ENCODE measurements at places on chromosomes 1 and 21.
A peak's percentile ranks its signal among the peaks of the same experiment; 100 is the strongest.

- no peak for DNase-seq
Observed at GRCh38 chr1:44225761-44226160, 12.5 kb downstream of the DMAP1 start.

GRCh38 chr1:232147215-232147614, 482.7 kb downstream of the SIPA1L2 start:
- no peak for DNase-seq

- no peak for DNase-seq
Observed at GRCh38 chr21:39900491-39900890, 33.3 kb downstream of the PCP4 start.

GRCh38 chr1:16924216-16924918, 2.6 kb downstream of the CROCC start:
- DNase-seq = no peak

- no peak for DNase-seq
Observed at GRCh38 chr1:162498496-162498810, 835 bp downstream of the UHMK1 start.

GRCh38 chr1:58732087-58732775, 32.4 kb upstream of the MYSM1 start:
- DNase-seq = no peak

DNA sequence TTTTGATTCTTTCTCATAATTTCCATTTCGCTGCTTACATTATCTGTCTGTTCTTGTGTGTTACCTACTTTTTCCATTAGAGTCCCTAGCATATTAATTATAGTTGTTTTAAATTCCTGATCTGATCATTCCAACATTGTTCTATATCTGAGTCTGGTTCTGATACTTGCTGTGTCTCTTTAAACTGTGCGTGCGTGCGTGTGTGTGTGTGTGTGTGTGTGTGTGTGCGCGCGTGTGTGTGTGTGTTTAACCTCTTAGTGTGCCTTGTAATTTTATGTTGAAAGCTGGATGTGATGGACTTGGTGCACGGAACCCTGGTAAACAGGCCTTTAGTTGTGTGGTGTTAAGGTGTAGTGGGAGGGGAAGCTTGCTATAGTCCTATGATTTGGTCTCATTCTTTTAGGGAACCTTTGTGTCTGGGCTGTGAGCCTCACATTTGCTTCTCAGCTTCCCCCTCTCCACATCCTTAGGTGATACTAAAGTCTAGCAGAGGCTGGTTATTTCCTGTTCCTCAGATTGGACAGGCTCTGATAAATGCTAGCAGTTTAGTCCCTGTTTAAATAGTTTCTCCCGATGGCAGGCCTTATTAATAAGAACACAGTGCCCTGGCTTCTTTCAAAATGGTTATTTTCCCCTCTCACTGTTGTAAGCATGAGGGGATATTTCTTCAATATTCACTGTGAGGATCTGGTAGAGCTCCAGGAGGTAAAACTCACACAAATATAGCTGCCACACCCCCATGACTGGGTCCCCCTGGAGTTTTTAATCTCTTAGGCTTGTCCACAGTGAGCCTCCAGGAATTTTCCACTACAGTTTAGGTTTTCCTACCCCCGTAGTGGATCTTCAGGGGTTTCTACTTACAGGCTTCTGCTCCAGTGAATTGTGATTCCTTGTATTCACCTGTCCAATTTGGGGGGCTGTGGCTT, 118.3 kb downstream of the GALNT2 start:
- no peak for DNase-seq

DNA sequence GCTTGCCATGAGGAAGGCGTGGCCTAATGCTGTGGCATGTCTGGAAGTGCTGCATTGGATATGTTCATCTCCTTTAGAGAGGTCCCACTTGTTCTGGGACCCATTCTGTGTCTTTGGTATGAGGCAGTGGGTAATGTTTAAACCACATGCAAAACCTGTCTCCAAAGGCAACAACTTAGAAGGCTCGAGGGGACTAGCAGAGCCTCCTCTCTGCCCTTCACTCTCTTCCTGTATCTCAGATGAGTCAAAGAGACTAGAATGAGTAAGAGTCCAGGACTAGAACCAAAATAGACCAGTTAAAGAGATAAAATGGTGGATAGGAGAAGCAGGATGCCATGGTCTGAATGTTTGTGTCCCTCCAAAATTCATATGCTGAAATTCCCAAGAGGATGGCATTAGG, 220.8 kb upstream of the KIAA0040 start:
- no peak for DNase-seq

DNA sequence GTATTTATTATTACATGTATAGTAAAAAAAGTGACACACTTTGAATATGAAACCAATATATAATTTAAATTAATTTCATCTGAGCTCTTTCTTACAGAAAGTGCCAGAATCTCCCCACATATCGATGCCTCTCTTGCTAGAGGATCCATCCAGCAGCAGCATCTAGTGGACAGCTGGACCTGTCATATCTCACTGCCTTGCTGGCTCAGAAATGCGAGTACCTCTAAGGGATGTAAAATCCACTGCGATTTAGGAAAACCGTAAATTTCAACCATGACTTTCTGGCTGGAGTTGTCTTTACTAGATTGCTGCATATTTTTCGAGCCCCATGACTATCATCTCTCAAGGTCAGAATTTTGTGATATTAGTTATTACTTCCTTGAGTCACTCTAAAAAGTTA, 333.8 kb downstream of the NEGR1 start:
- no peak for DNase-seq

DNA sequence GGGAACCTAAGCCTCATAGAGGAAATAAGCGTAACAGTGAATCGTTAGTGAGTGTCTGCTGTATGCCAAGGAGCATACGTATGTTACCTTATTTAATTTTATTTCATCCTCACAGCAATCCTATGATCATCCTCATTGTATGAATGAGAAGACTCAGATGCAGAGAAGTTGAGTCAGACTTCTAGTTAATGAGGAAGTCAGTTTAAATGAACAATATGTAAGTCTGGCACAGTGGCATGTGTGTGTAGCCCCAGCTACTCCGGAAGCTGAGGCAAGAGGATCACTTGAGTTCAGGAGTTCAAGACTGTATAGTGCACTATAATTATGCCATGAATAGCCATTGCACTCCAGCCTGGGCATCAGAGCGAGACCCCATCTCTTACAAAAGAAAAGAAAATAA, 148.0 kb downstream of the ZZZ3 start:
- no peak for DNase-seq

DNA sequence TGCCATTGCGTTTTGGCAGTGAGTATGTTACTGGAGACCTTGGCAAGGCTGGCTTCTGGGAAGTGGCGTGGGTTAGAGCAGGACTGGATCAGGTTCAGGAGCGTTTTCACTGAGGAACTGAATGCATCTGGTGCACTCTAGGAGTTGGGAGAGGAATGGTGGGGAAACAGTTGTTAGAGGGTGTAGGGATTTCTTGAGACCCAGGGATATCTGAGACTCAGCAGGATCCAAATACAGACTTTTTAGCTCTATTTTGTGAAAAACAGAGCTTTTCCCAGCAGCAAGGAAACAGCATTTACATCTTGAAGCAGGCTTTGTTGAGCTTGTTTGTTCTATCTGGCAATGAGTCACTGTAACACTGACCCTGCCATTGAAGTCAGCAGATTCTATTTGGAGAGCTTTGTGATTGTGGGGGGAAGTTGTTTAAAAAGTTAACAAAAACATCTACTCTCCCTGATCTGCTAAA, 56.9 kb upstream of the NRIP1 start:
- no peak for DNase-seq

DNA sequence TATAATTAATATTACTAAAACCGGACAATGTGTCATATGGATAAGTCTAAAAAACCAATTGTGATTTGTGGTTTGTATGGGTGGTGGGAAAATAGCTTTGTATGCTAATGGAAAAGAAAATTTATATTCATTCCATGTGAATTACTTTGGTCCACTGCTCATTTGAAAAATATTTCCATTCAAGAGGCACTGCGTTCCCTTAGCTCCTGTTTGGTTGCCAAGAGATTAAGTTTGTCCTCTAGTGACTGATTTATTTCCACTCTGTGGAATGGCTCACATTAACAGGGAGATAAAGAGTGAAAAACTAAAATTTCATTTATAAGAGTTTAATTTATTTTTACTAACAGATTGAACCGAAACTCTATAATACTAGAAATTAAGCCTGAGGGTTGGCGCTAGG, 744.1 kb upstream of the CHRM3 start:
- DNase-seq = no peak

- no peak for DNase-seq
Observed at GRCh38 chr1:71116729-71117128, 35.9 kb upstream of the ZRANB2 start.

DNA sequence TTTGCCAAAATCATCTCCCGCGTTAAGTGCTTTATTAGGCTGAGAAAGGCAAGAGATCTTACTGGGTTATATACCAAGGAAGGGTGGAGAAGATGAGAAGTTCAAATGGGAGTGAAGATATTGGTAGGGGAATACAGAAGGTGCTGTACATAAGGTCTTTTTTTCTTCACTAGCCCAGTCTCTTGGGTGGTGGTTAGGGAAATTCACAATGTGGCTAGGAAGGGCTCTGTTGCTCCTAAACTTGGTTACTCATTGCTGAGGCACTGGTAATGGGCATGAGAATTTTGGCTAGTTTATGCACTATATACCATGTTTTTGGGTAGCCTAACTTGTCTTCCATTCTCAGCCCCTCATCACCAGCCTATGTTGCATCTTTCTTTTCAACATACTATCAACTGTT, 50.6 kb downstream of the LHX4 start:
- DNase-seq = no peak

GRCh38 chr1:208326033-208326432, 81.8 kb upstream of the PLXNA2 start:
- no peak for DNase-seq

DNA sequence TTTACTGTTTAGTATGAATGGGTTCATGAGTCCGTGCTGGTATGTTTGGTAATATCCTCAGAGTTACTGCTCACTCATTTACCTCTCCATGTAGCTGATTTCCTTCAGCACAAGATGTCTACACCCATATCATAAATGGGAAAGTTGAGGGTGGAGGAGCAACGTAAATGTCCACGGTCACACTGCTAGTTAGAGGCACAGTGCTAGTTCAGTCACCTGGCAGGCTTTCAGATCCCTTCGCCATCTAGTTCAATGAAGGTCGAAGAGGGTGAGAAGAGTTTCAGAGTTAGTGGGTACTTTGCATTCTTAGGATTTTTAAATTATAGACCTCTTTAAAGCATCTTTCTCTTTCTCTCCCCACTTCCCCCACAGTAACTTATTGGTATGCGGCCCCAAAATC, 218.8 kb downstream of the ZP4 start:
- no peak for DNase-seq

DNA sequence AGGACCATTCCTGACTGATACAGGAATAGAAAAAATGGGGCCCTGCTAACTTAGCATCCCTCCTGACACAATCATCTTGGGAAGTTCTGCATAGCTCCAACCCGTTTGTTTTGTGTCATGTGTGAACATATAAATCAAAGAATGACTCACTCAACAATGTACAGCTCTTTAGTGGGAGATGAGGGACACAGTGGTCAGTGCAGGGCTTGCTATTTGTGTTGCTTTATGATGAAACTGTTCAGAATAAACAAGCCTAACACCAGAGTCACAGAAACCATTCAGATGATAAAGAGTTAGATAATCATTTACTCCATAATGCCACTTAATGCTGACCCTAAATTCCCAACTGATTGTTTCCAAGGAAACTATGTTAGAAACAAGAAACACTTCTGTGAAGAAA, 154.2 kb upstream of the ZNHIT6 start:
- DNase-seq = no peak

DNA sequence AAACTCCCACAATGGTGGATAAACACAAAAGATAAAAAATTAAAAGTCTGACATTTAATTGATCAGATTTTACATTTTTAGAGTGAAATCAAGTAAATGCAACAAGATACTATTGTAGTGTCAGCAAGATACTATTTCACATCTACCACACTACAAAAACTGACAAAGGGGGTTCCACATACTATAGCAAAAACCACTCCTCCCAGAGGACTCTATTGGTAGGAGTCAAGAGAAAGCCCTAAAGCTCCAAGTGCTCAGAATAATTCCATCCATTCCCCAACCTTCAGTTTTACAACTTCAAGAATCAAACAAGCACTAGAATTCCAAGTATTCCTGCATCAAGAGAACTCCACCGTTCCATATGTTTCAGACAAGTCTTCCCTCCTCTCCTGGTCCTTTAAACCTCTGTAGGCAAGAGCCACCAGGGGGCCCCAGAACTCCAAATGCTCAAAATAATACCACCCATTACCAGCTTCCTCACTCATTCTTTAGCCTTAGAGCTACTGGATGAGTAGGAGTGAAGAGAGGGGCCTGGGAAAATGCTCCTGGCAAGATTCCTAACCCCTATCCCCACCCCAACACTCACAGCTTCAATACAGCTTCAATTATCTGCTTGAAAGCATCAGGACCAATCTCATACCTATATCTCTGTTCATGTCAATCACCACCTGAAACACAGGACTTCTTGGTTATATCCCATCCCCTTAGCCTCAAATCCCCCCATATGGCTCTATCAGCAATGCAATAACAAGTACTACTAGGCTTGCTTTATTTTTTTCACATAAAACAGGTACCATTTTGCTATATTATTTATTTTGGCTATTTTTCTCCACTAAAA, 9.9 kb downstream of the TOR1AIP2 start:
- peak; percentile 59 for DNase-seq

DNA sequence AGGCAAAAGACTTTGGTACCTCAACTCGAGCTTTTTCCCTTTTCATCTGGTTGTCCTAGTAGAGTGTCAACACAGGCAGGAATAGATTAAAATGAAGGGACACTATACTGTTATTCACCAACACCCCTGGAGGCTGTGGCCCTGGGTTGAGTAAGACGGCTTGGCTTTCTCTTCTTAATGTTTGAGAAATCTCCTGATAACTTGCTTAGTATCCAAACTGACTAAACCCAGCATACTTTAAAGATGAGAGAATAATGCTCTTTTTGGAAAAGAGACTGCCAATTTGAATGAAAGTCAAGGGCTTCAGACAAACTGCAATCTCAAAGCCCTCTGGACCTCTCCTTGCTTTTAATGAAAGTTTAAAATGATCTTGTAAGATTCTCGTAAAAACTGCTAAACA, 2.6 kb upstream of the SLC30A1 start:
- DNase-seq = no peak

DNA sequence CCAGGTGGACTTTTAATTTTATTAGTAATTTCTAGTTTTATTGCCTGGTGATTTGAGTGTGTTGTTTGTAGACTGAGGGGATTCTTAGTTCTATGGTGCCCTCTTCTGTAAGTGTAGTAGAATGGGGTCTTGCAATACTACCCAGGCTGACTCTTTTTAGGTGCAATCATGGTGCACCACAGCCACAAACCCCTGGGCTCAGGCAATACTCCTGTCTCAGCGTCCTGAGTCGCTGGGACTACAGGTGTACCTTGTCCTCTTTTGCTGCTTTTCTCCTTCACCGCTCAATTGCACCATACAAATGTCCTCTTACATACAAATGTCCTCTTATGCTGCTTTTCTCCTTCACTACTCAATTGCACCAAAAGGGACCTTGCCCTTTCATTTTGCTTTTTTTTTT, 43.1 kb downstream of the SCP2 start:
- no peak for DNase-seq

- DNase-seq = no peak
Observed at GRCh38 chr1:12626888-12627287, 8.9 kb upstream of the DHRS3 start.

DNA sequence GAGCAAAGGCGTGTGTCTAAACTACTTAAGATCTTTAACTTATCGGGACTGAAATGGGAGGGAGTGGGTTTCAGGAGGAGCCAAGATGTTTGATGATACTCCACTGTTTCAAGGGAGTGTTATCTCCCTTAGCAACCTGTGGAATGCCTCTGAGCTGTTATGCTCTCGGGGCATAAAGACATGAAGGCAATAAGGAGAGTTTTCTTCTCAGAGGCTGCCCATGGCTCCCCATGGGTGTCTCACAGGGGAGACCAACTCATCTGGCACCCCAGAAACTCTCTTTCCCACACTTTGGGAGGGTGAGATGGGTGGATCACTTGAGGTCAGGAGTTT, 130.0 kb downstream of the LIPI start:
- no peak for DNase-seq
